ENCODE measurements at places on chromosomes 3 and 15.

DNA sequence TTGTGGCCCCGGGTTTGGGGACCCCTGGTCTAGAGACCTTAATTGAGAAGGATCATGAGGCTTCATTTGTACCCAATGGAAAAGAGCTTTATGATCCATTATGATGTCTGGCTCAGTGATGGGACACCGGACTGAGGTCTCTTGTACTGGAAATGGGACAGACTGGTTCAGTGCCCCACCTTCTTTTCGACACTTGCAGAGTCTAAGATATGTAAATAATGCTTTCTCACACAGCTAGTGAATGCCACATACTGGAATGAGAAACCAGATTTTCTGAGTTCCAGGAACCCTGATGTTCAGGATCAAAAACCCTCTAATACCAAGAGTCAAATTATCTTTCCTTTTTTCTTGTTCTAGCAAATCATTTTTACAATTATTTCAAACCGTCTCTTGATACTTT, 116.3 kb upstream of the ARPP21 start:
- no peak for DNase-seq

DNA sequence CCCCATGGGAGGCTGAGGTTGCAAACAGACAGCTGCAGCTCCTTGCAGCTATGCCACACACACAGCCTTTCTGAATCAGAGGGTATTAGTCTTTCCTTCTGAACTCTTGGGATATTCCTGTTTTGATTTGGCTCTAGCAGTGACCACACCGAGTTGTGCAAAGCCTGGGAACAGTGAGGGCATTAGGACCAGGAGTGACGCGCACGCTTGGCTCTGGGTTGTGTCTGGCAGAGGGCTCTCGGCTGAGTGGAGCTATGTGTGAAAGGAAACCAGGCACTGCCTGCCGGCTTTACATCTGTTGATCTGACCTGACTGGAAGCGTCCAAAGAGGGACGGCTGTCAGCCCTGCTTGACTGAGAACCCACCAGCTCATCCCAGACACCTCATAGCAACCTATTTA, at the start of gene GALNT15:
Gene GALNT15, plus strand, starts transcription at position 292 of the 400 bp plus-strand sequence. CDS start 472 bp downstream, outside the sequence.
- DNase-seq = no peak

DNA sequence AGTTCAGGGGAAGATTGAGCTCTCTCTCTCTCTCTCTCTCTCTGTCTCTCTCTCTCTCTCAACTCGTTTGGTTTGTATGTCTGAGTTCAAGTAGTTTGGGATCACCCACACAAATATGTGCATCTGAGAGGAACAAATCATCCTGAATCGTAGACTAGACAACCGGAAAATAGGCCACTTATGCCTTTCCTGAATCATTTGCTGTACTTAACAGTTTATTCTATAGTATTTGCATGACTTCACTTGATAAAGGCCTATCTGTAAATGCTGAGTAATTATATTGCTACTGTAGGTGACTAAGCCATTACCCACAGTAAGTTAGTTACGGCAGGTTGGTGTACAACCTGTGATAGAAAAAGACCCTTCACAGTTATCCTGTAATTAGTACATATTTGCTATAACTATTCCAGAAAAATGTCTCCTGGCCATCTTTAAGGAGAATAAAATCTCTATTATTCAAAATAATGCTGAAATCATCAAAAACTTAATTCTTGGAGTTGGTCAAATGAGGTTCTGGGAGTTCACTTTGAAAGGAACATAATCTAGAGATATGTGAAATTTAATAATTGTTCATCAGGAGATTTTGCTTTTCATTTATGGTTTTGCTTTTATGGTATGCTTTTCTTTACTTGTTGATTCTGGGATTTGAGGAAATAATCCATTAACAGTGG, 31.1 kb downstream of the OXSM start:
- no peak for DNase-seq

DNA sequence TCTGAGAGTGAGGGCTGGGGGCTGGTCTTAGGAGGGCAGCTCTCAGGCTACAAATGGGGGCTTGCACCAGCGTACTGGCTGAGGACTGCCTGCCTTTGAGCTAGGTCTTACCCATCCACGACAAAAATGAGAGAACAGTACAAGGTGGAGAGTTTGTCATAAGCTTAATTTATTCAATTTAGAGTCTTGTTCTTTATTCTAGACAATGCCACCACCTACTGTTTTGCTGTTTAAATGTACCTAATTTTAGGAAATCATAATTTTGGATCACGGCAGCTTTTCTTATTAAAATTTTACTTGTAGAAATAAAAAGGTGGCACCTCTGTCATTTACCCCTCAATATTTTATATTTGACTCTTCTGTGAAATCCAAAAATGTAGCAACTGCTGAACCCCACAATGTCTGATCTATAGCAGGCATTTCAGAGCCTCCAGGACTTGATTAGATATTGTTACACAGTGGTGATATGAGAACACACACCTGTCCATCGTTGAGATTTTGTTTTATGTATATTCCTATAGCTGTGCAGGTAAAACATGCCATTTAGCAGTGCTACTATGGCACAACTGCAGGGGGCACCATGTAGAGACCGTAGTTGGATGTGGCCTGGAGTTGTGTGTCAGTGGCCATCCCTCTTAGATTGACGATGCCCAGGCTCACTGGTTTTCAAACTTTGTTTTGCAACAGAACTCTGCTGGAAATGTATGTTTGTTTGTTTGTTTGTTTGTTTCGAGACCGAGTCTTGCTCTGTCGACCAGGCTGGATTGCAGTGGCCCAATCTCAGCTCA, 88.6 kb downstream of the SLCO3A1 start:
- peak; percentile 17 for DNase-seq

GRCh38 chr15:57184502-57184901, 191.8 kb upstream of the CGNL1 start:
- DNase-seq = no peak

DNA sequence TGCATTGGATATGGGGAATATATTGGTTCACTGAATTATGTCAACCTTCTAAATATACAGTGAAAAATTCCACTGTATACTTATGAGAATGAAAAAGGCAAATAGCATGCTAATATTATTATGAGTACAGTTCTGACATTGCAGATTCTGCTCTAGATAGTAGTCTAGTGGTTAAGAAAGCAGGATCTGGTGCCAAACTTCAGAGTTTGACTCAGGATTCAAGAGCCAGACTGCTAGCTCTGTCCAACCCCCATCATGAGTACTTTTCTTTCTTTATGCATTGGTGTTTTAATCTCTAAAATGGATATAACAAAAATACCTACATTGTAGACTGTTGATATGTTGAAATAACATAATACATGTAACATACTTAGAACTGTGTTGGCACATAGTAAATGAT, 57.3 kb upstream of the PLSCR4 start:
- no peak for DNase-seq

GRCh38 chr15:90413411-90414379, 25.7 kb downstream of the IQGAP1 start:
- no peak for DNase-seq

DNA sequence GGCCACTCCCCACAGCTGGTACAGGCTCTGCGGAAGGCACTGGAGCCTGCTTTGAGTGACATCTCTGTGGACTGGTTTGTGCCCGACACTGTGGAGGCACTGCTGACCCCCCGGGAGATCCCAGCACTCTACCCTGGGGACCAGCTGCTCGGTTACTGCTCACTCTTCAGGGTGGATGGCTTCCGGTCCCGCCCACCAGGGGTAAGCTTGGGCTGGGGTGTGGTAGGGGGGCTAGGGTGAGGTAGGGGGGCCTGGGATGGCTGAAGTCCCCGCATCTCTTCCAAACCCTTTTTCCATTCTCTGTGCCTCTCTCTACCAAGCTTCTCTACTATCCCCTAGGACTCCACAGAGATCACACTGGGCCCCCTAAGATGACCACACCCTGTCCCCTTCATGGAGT, 7.8 kb downstream of the VWA5B2 start:
- DNase-seq = no peak

DNA sequence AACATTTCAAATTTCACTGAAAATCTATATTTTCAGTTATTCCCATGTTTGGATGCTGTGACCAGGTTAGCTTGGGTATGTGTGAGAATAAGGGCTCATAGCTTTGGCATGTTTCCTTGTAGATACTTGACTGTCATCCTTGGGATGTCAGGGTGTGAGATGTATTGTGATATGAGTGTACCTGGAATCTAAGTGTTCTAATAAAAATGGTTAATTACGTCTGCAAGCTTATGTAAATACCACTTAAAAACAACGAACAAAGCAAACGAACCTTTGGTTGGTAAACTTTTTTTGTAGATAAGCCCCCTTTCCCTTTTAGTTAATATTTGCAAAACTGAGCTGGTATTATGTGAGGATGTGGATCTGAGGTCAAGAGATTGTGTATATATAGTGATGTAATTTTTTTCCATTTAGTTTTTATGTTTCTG, 63.5 kb downstream of the FNDC3B start:
- DNase-seq = no peak

GRCh38 chr3:19384868-19385267, 236.6 kb downstream of the KCNH8 start:
- DNase-seq = no peak

DNA sequence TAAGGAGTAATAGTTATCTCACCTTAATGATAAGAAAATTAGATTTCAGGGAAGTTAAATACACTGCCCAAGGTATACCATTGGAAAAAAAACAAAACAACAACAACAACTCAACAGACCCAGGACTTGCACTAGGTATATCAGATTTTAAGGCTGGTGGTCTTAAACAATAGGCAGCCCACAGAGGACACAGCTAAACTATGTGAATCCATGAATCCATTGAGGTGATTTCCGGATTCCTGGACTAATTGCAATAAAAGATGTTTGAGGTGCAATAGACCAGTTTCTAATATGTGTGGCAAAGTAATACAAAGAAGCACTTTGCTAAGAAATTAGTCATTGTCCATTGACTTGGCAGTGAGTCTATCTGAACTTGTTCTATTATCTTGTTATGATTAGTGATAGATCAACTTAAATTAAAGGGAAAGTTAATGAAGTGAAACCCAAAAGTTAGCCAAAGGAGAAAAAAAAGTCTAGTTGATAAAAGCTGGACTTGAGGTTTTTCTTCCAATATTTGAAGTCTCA, 60.9 kb upstream of the MAGI1 start:
- DNase-seq = no peak

- no peak for DNase-seq
Measured at GRCh38 chr3:12393894-12394293, 90.4 kb upstream of the TSEN2 start.

- no peak for DNase-seq
Measured at GRCh38 chr3:24837601-24838000, 343.0 kb upstream of the THRB start.

DNA sequence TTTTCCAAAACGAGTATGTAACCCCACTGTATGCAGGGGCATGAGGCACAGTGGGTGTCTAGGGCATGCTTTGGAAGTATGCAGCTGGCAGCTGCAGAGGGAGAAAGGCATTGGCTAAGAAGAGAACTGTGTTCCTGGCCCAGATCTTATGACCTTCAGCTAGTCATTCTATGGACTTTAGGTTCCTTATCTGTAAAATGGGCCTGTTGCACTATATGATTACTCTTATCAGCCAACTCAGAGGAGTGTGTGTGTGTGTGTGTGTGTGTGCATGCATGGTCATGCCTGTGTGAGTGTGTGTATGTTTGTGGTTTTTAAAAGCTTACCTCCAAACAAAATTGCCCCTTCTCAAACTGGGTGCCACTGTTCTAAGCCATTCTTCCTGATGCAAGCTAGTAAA, 27.4 kb upstream of the CHST2 start:
- DNase-seq = no peak
